Cardiac fibroblast (primary cell): ENCODE measurements at places on chromosomes 11 and 22.

GRCh38 chr22:46801826-46802607 lies 39.6 kb downstream of the TBC1D22A start:
- no peak for DNase-seq

- DNase-seq = peak; percentile 45
These were observed 3.9 kb downstream of the FRMD8 start for GRCh38 chr11:65390099-65390941.

- DNase-seq = no peak
These were observed 100.8 kb upstream of the OR9G4 start for GRCh38 chr11:56849250-56849649.

DNA sequence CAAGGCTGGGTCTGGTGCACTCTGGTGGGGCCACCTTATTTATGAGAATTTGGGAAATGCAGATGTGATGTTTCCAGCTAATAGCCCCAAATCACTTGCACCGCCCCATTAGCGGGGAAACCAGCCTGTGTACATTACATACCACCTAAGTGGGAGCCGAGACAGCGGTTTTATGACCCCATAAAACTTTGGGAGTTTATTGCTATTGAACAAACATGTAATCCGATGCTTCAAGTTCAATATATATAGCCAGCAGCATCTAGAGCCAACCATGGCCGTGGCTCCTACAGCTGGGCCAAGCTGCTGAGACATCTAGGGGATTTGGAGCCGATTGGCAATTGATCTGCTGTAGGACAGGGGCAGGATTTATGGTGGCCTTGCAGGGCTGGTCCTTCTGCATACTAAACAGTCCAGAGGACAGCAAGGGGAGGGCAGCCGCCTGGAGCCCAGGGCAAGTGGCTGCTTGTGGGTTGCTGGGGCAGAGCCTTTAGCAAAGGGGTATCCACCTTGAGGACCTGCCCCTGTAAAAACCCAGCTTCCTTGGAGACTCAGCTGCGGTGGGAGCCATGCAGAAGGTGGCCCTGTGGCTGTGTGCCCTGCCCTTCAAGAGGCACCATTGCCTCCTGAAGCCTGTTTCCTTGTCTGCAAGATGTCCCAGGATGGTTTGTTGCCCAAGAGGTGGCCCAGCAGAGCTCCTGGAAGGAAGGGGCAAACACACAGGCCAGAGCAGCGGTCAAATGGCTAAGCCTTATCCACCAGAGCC lies 47.9 kb upstream of the CCDC188 start:
- no peak for DNase-seq

DNA sequence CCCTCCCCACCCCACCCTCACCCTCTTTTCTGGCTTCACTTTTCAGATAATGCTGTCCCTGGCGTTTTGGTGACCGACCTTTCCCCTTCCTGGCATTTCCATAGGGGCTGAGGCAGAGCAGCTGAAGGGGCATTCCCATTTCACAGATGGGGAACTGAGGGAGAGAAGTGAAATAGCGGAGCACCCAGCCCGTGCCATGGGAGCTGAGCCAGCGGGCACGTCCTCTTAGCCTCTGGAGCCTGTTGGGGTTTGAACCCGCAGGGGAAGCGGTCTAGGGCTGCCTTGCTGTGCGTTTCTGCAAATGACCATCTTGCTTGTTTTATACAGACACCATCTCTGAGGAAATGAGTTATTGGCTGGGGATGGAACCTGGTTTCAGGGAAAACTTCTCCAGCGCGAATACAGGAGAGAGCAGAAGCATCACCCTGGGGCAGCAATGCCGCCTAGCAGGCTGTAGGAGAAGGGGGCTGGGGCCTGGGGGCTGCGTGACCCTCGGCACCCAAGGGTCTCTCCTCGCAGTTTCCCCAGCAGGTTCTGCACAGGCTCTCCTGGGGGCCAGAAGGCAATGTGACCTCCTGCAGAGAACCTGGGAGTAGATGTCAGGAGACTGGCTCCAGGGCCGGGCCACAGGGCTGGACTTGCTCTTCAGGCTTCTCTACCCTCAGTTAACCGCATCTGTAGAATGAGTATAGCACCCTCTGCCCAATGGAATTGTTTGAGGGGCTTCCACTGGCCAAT lies 1.5 kb downstream of the PTPRJ start:
- DNase-seq = no peak

GRCh38 chr11:96103102-96103501 lies 179.2 kb upstream of the MTMR2 start:
- DNase-seq = no peak

- DNase-seq = peak; percentile 18
These were observed 5.2 kb downstream of the DDB1 start for GRCh38 chr11:61327669-61328071.

DNA sequence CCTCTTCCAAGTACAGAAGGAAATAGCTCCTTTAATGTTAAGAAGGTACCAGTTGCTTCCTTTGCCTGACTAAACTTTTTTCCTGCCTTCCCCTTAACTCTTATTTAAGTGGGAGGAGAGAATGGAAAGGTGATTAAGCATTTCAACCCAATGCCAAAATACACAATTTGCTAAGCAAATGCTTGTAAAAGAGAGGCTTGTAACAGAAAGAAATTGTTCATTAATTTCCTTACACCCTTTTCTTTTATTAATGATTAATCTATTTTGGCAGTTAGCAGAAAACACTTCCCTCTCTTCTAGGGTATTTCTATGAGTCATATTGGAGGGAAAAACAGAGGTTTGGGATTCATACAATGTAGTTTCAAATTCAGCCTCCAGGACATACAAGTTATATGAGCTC lies 427.6 kb upstream of the FAT3 start:
- DNase-seq = no peak

DNA sequence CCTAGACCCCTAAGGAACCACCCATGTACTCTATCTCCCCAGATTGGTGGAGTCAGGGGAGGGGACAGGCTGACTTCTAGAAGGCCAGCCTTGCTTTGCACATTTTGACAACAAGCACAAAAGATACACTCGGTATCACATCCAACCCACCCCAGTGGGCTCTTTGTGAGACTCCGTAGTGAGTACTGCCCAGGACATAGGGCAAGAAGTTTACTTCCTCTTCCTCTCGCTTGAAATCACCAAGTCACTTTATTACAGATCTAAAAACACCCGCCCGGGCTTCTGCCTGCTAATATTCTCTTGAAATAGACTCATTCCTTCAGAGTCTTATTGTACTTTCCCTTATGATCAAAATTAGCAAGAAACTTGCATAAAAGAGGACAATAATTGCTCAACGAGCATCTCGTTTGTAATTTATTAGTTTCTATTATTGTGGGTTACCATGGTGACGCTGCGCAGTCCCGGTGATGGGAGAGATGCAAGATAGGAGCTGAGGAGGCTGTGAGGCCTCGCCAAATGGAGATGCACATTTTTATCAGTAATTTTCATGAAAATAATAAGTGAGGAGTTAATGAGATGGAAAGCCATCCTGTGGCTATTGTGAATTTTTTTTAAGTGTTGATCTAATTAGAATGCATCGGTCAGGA lies 96.9 kb downstream of the FEZ1 start:
- no peak for DNase-seq

DNA sequence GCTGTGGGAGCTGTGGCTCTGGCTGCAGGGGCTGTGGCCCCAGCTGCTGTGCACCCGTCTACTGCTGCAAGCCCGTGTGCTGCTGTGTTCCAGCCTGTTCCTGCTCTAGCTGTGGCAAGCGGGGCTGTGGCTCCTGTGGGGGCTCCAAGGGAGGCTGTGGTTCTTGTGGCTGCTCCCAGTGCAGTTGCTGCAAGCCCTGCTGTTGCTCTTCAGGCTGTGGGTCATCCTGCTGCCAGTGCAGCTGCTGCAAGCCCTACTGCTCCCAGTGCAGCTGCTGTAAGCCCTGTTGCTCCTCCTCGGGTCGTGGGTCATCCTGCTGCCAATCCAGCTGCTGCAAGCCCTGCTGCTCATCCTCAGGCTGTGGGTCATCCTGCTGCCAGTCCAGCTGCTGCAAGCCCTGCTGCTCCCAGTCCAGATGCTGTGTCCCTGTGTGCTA lies 514 bp downstream of the KRTAP5-9 start:
- no peak for DNase-seq

DNA sequence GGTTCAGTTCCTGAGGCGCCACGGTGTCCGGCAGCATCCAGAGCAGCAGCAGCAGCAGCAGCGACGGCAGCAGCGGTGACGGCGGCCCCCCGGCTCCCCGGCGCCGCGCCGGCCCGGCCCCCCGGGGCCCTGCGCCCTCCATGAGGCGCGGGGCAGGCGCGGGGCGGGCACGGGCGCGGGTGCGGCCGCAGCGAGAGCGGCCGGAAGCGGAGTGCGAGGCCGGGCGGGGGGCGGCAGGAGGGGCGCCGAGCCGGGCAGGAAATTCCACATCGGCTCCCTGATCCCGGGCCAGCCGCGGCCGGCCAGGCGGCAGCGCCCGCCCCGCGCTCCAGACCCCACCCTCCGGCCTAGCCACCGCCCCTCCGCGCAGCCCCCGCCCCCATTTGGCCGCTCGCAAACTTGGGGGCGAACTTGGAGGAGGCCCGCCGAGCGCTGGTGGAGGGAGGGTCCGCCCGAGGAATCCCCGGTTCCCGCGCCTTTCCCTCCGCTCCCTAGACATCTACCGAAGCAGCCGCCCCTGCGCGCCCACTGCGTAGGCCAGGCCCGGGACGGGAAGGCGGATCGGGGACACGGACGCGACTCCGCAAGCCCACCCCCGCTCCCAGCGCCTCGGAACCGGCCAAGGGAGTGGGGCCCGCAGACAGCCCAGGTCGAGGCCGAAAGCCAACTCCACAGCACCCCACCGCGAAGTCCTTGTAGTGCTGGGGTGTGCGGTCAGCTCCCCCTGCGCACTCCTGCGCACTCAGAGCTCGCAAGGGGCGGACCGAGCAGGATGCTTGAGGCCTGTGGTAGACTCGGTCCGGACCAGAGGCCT lies at the start of gene SCARF2:
SCARF2 (minus strand) TSS at position 213 of the 814 bp plus-strand sequence; CDS start at position 142, 71 bp downstream.
- DNase-seq = peak; percentile 79

DNA sequence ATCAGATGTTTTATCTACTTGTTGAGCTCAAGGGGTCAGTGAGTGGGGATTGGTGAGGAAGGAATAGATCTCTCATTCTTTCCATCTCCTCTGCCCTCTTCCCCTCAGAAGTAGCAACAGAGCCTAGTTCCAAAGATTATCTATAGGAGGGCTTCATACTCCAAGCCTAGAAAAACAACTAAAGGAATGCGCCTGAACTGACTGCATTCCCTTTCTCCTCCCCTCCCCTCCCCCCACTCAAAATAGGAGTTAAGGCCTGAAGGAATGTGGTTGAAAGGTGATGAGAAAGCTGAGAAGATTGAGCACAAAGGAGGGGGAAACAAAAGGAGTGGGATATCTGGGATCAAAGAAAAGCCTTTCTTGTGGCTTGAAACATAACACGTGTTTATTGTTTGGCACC lies 10.5 kb downstream of the EMSY start:
- peak; percentile 36 for DNase-seq

- no peak for DNase-seq
These were observed 338.0 kb downstream of the TENM4 start for GRCh38 chr11:79102840-79103239.
